ENCODE measurements at places on chromosomes 1 and 21.

DNA sequence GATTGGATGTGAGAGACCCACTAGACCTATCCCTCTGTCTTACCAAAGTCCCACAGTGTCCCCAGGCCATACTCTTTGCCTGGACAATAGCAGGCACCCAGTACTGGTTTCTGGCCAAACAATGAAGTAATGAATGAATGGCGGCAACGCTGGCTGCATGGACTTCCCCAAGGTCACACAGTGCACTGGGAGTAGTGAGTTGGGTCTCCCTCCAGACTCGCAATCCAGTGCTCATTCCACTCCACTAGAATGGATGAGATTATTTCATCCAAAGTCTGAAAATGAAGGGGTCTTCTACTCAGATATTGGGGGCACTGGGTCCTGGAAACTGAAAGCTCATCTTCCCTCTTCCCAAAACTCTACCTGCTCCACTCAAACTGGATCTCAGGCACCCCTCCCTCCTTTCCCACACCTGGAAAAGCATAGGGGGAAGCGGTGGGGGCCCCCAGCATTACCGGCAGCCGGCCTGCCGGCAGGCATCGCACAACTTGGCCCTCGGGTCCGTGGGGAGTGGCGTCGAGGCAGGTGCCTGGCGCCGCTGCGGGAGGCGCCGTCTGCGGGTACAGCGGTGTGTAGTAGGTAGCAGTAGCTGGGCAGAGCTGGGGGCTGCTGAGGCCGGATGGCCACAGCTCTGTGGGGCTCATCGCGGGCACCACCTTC, 816 bp downstream of the E2F2 start:
- DNase-seq, result no peak

GRCh38 chr1:204968951-204969350, 74.1 kb upstream of the CNTN2 start:
- DNase-seq, result no peak

DNA sequence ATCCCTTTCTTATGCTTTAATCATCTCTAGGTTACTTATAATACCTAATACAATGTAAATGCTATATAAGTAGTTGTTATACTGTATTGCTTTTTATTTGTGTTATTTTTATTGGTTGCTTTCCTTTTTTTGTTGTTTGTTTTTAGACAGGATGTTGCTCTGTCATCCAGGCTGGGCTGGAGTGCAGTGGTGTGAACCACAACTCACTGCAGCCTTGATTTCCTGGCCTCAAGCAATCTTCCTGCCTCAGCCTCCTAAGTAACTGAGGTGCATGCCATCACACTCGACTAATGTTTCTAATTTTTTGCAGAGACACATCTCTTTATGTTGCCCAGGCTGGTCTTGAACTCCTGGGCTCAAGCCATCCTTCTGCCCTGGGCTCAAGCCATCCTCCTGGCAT, 26.9 kb downstream of the KRTAP19-8 start:
- DNase-seq, result no peak

DNA sequence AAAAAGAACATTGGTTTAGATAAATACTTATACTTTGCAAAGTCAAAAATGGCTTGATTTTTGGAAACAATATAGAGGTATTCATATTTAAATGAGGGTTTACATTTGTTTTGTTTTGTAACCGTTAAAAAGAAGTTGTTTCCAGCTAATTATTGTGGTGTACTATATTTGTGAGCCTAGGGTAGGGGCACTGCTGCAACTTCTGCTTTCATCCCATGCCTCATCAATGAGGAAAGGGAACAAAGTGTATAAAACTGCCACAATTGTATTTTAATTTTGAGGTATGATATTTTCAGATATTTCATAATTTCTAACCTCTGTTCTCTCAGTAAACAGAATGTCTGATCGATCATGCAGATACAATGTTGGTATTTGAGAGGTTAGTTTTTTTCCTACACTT, 65.3 kb upstream of the SAMD13 start:
- no peak for DNase-seq

- DNase-seq, result no peak
These were observed 2.8 kb upstream of the LYPD8 start for GRCh38 chr1:248758352-248758751.

DNA sequence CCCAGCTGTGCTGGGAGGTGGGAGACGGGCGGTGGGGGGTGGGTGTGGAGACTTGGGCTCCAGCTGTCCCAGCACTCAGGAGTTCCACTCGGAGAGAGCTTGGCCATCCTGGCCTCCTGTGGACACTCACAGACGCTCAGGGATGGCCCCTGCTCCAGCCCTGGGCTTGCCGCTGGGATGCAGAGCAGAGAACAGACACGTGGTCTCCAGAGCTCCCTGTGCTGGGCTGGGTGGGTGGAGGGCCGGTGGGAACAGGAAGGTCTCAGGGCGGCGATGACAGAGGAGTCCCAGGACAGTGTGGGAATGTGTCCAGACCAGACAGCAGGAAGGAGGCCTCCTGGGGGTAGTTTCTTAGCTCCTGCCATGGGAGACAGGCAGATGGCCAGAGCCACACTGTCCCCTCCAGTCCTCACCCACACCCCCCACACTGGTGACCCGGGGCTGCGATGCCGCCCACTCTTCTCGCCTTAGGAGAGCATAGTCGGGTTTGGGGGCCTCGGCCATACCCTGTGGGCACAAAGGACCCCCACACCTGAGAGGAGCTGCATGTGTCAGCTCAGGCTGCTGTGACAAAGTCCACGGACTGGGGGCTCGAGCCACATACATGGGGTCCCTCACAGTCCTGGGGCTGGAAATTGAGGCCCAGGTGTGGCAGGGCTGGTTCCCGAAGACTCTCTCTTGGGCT, 2.0 kb downstream of the KRTAP10-9 start:
- no peak for DNase-seq

GRCh38 chr1:10051656-10052055, 18.9 kb downstream of the UBE4B start:
- no peak for DNase-seq

DNA sequence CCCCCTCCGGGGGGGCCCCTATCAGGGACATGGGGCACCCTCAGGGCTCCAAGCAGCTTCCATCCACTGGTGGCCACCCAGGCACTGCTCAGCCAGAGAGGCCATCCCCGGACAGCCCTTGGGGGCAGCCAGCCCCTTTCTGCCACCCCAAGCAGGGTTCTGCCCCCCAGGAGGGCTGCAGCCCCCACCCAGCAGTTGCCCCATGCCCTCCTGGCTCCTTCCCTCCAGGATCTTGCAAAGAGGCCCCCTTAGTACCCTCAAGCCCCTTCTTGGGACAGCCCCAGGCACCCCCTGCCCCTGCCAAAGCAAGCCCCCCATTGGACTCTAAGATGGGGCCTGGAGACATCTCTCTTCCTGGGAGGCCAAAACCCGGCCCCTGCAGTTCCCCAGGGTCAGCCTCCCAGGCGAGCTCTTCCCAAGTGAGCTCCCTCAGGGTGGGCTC, 34.9 kb downstream of the TRIM11 start:
- DNase-seq, result no peak

DNA sequence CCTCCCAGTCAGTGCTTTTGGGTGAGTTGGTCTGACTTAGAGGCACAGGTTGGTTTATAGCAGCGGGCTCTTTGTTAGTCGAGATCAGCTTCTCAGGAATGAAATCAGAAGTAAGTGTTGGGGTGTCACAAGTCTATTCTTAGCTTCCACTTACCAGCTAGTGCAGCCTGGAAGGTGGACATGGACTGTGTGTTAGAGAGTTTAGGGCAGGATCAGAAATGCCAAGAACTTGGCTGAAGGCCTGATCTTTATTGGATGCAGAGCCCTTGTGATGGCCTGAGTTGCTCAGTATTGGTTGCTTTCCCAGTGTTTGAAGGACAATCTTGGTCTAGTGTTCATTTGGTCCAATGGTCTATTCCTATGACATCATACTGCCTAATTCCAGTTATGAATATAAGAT, 377.0 kb upstream of the USP24 start:
- no peak for DNase-seq

- DNase-seq, result no peak
These were observed 40.5 kb downstream of the UBE2G2 start for GRCh38 chr21:44761011-44761729.

GRCh38 chr1:193443886-193444285, 257.5 kb upstream of the B3GALT2 start:
- DNase-seq, result no peak

GRCh38 chr1:244896550-244896949, 32.2 kb upstream of the HNRNPU start:
- no peak for DNase-seq

DNA sequence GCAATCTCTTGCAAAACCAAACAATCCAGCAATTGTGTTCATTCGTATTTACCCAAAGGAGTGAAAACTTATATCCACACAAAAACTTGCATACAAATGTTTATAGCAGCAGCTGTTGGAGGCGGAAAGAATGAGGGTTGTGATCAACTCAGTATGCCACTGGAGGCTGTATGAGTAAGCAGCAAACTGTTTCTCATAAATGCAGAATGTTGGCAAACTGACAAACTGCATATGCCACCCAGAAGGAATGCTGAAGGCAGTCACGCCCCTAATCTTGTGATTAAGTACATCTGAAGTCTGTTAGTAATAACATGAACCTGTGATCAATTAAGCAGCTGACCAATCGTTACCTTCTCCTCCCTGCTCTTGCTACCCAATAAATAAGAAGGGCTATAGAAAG, 60.5 kb upstream of the CR2 start:
- DNase-seq, result no peak

DNA sequence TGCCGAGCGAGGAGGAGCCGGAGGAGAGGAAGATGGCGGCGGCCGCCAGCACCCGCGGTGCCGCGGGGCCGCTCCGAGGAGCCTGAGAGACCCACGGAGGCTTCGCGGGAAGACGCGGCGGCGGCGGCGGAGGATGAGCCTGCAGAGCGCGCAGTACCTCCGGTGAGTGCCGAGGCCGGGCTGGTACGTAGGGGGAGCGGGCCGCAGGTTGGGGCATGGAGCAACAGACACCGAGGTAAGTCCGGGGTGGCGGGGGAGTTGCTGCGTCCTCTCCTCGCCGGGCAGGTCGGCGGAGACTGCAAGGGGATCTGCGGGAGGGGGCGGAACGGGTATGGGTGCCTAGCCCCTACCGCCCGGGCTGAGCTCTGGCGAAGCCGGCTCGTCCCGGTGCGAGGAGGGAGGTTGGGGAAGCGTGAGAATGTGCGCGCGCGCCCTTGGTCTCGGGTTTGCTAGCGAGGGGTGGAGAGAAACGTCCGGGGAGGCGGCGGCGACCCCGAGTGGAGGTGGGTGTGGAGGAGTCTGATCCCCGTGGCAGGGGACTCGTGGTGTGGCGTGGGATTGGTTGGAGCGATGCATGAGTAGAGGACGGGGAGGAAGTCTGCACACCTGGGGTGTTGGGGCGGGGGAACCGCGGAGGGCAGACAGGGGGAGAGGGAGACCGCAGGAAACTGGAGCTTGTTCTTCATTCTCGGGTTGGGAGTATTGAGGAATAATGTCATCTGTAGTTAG, at the start of gene SMG7:
Gene SMG7, plus strand, starts transcription at position 12 of the 729 bp plus-strand sequence. Its CDS starts 122 bp downstream, at position 134.
- no peak for DNase-seq

DNA sequence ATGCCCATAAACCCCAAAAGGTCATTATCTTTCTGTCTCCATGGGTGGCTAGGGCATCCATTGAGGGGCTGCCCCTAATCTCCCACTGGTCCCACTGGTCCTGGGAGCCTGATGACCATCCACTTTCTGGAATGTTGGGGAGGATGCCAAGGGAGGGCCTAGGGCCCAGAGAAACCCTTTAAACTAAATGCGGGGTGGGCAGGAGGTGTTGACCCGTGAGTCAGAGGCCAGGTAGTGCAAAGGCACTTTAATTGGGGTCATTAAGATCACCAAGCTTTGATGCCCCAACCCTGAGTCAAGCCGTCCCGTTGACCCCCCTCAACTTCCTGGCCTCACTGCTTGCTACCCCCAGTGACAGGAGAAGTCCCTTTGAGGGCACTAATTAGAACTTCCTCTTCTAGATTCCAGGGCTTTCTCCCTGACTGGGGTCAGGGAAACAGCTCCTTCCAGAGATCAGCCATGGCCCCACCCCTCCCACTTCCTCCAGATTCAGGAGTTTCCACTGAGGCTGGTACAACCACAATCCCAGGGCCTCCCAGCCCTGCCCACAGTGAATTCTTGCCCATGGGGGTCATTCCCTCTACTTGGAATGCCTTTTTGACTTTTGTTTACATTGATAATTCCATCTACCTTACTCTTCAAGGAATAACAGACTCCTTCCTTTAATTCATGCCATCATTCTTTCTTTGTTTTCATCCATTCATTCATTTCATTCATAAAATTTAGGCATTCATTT, 15.5 kb upstream of the SERINC2 start:
- DNase-seq, result no peak

DNA sequence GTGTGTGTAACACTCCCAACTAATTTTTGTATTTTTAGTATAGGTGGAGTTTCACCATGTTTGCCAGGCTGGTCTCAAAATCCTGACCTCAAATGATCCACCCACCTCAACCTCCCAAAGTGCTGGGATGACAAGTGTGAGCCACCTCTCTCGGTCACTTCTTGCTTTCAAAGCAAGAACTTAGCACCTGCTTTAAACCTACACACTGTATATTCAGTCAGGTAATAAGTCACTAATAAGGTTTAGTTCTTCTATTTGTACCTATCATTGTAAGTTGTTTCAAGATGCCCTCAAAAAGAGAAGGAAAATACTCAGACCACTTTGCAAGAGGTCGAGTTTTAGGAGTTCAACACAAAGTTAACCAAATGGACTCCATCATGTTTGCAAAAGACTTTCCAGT, 431.3 kb downstream of the MRPL39 start:
- no peak for DNase-seq

GRCh38 chr1:232937741-232938375, 12.6 kb upstream of the NTPCR start:
- DNase-seq, result no peak

DNA sequence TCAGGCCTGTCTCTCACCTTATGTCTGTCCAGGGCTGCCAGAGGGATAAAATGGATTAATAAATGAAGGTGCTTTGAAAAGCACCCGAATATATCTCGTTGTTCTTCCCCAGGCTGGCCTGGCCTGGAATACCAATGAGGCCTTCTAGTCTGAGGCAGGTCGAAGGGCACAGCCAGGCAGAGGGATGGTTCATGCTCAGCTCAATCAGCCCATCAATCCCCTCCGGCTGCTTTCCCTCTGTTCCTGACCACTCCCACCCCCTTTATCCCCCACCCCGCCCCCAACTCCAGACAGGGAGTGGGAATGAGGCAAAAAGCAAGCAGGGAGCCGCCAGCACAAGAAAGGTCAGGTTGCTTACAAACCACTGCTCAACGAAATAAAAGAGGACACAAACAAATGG, 40.0 kb upstream of the PRELP start:
- no peak for DNase-seq

GRCh38 chr1:19325958-19326747, 14.0 kb downstream of the SLC66A1 start:
- no peak for DNase-seq

DNA sequence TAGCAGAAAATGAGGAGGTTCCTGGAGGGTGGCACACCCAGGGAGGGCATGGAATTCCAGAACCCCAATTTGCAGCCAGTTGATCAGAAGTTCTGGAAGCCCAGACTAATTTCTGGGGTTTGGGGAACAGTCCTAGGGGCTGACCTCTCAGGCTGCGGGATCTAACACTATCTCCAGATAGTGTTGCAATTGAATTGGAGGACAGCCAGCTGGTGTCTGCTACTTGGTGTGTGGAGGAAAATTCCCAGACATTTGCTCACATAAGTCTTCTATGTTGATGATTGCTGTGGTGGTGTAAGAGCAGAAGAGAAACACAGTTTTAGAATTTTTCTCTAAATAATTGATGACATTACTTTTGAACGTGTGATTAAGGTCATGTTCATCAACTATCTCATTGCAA, 154.3 kb upstream of the RNPC3 start:
- DNase-seq, result no peak
